ENCODE measurements at places on chromosomes 13 and 19. TPM values are rescaled to one million over a fixed set of nuclear protein-coding genes. Genes with fewer than 3 reads are reported as not detected.

DNA sequence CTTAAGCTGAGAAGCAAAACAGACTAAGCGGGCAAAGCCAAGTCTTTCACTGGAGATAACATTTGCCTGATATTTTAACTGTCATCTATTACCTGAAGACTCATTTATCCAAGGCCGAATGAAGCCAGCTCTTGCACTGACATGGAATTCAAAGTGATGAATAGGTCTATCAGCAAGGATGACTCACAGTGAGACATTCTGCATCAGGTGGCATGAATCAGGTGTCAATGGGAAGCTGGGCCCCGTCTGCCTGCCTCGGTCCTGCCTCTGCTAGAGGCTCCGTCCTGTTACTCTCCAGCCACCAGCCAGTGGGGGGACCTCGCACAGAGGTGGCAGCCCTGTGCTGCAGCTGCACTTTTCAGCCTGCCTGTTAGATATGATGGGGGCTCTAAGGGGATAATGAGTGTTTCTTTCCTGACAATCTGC is 23.5 kb downstream of the STARD13 start:
- DNase-seq: peak; percentile 89

- DNase-seq: no peak
These were observed 2.5 kb downstream of the NDUFA3 start for GRCh38 chr19:54104998-54105715.

DNA sequence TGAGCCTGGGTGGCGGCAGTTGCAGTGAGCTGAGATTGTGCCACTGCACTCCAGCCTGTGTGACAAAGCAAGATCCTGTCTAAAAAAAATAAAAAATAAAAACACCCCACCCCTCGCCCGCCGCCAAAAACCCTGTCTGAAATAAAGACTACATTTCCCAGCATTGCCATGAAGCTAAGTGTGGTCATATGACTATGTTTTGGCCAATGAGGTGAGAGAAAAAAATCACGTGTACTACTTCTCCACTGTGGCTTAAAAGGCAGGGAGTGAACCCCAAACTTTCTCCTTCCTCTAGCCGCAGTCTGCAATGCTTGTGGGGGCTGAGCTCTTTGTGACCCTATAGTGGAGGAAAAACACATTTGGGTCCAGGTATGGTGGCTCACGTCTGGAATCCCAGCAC is 54.9 kb downstream of the COLGALT1 start:
- DNase-seq: no peak

- no peak for DNase-seq
These were observed 977.6 kb downstream of the SLITRK5 start for GRCh38 chr13:88648598-88649373.

GRCh38 chr19:46970815-46971214 is 48.8 kb upstream of the NPAS1 start:
- no peak for DNase-seq

DNA sequence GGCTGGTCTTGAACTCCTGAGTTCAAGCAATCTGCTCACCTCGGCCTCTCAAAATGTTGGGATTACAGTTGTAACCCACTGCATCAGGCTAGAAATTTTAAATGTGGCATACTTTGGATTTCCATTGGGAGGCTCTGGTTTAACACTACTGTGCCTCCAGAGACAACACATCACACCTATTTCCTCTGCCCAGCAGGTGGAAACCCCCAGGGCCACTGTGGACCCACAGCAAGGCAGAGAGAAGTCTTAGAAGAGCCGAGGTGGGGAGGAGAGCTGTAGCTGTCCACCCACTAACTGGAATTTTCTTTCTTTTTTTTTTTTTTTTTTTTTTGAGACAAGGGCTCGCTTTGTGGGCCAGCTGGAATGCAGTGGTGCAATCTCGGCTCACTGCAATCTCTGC is 39.4 kb downstream of the IER2 start:
- DNase-seq: peak; percentile 55

DNA sequence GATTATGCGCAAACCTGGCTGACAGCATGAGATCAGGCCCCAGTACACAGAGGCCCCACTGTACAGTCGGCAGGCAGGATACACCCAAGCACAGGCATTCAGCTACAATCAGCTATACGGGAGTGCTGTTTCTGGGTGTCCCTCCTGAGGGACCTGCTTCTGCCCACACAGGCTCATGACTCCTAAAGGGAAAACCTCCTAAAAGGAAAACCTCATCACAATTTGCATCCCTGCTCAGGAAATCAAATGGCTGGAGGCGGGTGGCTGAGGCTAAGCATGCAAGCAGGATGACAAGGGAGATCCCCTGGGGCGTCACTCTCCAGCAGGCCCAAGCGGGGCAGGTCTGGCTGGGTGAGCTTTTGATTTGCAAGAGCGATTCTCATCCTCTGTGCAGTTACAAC is 99.8 kb downstream of the CRYL1 start:
- no peak for DNase-seq

- peak; percentile 53 for DNase-seq
These were observed 1.2 kb downstream of the INAFM1 start for GRCh38 chr19:47275791-47276461.

DNA sequence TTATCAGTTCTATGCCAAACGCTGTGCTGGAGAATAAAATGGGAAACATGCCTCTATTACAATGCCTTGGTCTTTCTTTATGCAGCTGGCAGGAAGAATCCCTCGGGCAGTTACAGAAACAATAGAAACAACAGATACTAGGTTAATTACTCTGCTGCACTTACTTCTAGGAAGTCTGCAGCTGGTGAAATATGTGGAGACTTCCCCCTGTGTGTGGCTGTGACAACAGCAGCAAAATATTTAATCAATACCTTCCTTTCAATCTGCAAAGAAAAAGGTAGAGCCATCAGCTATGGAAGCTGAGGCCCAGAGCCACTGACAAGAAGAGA is 9.9 kb downstream of the STOML3 start:
- no peak for DNase-seq

GRCh38 chr19:9936326-9937000 is at the start of gene OLFM2:
OLFM2 (minus strand) TSS chr19:9936515; CDS start chr19:9936366, 149 bp downstream.
- peak; percentile 92 for DNase-seq

- DNase-seq: peak; percentile 56
These were observed 1.0 kb upstream of the RPS5 start for GRCh38 chr19:58385891-58386575.

DNA sequence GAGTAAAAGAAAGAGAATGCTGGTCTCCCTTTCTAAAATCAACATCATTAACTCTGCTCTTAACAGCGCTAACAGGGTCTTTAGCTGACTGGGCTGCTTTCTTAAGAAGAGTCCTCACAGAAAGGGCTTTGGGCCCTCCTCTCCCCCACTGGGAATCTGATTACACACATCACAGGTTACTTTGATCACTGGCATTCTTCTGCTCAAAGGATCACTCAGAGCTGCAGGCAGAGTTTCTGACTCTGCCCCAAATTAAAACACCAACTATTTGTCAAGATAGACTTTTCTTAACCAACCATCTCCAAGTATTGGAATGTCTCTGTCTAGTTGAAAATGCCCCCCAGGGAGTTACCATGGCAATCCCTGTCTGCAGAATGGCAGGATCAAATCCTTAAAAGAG is 31.1 kb upstream of the SIAH3 start:
- peak; percentile 83 for DNase-seq

DNA sequence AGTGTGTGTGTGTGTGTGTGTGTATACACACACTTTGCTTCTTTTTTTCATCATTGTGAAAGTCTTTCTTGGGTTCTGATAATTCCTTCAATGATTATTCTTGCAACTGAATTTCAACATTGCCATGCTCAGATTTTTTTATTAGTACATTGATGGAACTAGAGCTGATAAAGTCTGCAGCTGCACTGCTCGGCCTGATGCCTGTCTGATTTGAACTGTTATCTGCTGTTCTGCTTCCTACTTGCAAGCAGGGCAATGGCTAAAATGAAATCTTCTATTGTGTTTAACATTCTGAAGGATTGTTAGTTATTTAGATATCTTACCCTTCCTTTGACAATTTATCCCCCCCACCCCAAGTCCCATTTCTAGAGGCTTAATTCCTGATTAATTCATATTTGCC is 61.3 kb downstream of the OLFM4 start:
- DNase-seq: no peak

DNA sequence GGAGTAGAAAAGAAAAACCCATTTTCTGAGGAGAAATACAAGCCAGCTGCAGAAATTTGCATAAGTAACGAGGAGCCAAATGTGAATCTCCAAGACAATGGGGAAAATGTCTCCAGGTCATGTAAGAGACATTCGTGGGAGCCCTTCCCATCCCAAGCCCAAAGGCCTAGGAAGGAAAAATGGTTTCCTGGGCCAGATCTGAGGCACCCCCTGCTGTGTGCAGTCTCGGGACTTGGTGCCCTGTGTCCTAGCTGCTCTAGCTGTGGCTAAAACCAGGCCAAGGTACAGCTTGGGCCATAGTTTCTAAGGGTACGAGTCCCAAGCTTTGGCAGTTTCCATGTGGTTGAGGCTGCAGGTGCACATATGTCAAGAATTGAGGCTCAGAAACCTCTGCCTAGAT is 444.9 kb downstream of the PCDH20 start:
- DNase-seq: peak; percentile 73

DNA sequence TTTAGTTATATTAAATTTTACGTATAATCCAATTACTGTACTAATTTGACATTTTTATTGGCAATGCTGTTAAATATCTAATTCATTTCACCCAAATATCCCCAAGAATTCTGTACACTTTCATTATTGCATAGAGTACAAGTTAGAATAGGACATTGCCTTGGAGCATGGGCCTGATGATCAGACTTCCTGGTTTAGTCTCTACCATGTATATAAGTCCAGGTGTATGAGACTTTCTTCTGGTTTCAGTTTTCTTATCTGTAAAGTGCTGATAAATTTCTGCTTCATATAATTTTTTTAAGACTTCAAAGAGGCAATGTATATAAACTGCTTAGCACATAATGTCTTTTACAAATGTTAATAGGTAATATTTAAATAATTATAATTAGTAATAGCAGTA is 179.4 kb downstream of the KLF12 start:
- no peak for DNase-seq

DNA sequence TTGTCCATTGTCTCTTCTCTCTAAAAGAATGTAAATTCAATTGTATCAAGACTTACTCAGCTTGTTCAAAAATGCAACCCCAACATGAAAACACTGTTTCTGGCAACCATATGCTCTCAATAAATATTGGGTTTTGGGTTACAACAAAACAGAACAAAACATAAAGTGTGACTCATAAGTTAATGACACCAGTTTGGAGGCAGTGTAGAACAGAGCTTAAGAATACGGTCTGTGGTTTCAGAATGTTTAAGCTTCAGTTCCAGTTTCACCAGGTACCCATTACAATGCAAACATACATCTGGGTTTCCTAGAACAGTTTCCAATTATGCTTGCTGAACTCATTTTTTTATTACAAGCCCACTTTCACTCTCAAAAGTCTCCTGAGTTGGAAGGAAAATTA is 285.8 kb upstream of the PCDH9 start:
- no peak for DNase-seq

- DNase-seq: peak; percentile 39
These were observed 48.7 kb upstream of the RANBP3 start for GRCh38 chr19:6026390-6027227.

DNA sequence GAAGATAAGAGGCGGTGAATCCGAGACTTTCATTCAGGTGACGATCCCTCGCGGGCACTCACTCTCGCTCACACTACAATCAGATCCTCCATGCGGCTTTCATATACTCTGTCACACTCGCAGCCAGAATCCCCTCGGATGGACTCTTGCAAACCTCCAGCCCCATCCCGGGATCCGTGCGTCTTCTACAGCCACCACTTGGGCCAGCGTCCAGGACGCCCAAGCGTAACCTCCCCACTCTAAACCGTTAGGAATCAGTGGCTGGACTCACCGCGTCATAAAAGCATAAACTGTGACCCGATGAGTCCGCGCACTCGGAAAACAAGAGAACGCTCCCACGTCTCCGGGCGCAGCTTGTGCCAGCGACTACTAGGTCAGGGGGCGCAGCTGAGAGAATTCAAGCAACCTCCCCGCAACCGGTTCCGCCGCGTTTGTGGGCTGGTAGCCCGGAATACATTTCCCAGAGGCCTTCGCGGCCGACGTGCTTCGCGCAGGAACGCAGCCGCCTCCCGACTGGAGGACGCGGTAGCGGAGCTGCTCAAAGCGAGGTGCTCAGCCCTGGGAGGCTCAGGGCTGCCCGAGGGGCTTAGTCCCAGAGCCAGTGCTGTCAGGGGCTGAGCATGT is 27.6 kb downstream of the ZNF607 start:
- DNase-seq: peak; percentile 91

- DNase-seq: no peak
These were observed 70.4 kb upstream of the FARP1 start for GRCh38 chr13:98072476-98072875.

- DNase-seq: peak; percentile 94
These were observed 2.7 kb downstream of the VSTM2B start for GRCh38 chr19:29528350-29528945.

DNA sequence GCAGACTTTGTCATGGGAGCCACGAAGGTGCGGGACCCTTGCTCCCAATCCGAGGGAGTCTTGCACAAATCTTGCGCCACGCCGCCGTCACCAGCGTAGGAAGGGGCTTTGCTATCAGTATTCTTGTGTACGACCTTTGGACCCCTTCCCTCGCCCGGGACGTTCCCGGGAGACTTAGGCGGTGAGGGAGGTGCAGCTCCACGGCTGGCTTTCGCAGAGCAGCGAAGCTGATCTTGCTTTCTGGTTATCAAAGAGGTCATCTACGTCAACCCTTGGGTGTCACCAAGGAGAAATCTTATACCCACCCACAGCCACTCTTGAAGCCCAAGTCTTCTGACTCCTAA is 583 bp downstream of the TECR start:
- no peak for DNase-seq

DNA sequence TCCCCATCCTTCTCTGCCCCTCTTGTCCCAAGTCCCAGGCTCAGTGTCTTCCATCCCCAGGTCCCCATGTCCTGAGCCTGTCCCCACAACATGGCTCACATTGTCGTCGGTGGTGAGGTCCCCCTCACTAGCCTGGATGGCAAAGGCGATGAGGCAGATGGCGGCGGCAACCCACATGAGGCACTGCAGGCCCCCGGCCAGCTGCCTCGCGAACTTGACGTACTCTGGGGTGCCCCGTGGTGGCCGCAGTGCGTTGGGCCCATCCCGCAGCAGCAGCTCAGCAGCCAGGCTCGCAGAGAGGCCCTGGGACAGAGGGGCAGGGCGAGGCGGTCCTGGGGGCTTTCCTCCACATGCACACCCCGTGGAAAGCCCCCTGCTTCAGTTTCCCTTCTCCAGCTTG is 1.1 kb downstream of the ATP4A start:
- DNase-seq: no peak

The FUT1 gene
- 5.5 TPM for total RNA-seq

The PCDH9 gene
- 1.6 TPM for total RNA-seq

The SSC5D gene
- 1.4 TPM for total RNA-seq

The LIM2 gene
- not detected for total RNA-seq

The ZNF653 gene
- total RNA-seq: 17.4 TPM

The TICAM1 gene
- 4.6 TPM for total RNA-seq

The LILRB2 gene
- total RNA-seq: not detected

The CCDC8 gene
- total RNA-seq: 30.5 TPM

The DAND5 gene
- 0.14 TPM for total RNA-seq

The SYNE4 gene
- total RNA-seq: 17.9 TPM

The CEACAM16 gene
- total RNA-seq: not detected

The LRP3 gene
- 21.2 TPM for total RNA-seq

The EFNA2 gene
- total RNA-seq: 30.7 TPM

The TPM4 gene
- total RNA-seq: 407 TPM

The ARHGAP45 gene
- total RNA-seq: 14.8 TPM

The REEP6 gene
- total RNA-seq: 49.4 TPM
